ENCODE measurements at places on chromosomes 2 and 18. TPM values are rescaled to one million over a fixed set of nuclear protein-coding genes. Genes with fewer than 3 reads are reported as not detected.

GPAT2 gene
- total RNA-seq: 3.9 TPM

CREG2 gene
- under 0.01 TPM for total RNA-seq

ALK gene
- total RNA-seq: under 0.01 TPM

SCN2A gene
- total RNA-seq: 2.1 TPM

ORC4 gene
- 21.1 TPM for total RNA-seq

CABYR gene
- total RNA-seq: 5.6 TPM

MPPE1 gene
- 32.1 TPM for total RNA-seq

ADGRF3 gene
- not detected for total RNA-seq

CYP27C1 gene
- total RNA-seq: not detected

CDH7 gene
- not detected for total RNA-seq

UGT1A4 gene
- total RNA-seq: not detected

TRIM43 gene
- total RNA-seq: not detected

FSHR gene
- not detected for total RNA-seq

RAPGEF4 gene
- 1.3 TPM for total RNA-seq

KCTD1 gene
- 7.4 TPM for total RNA-seq

RIT2 gene
- not detected for total RNA-seq

PROKR1 gene
- total RNA-seq: not detected

SYT4 gene
- total RNA-seq: not detected

ONECUT2 gene
- under 0.01 TPM for total RNA-seq

CYP26B1 gene
- total RNA-seq: 0.51 TPM

YPEL5 gene
- total RNA-seq: 159 TPM

SLC9A4 gene
- not detected for total RNA-seq

MEP1B gene
- under 0.01 TPM for total RNA-seq

C1QL2 gene
- not detected for total RNA-seq

CPS1 gene
- total RNA-seq: 25.7 TPM
